Effector memory CD4-positive, alpha-beta T cell (primary cell): ENCODE measurements at places on chromosomes 4 and X.

DNA sequence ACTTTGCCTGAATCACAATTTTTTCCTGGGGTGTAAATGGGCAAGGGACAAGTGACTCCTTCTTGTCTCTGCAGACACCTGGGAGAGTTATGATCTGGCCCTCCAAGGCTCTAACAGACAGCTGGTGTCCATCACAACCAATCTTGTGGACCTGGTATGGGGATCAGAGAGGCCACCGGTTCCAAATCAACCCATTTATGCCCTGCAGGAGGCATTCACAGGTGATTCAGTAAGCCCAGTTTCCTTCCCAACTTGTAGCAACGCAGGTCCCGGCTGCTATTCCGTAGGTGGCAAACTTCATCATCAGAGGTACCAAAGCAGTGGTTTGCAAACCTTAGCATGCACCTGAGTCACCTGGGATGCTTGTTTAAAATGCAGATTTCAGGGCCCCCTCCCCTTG is 8.8 kb downstream of the XPNPEP2 start:
- H3K36me3 ChIP-seq: no peaks in the 10 kb centered on the region
- no peak for DNase-seq
- no peak overlapping the region for H3K27ac ChIP-seq
- H3K4me3 ChIP-seq: no peak overlapping the region

DNA sequence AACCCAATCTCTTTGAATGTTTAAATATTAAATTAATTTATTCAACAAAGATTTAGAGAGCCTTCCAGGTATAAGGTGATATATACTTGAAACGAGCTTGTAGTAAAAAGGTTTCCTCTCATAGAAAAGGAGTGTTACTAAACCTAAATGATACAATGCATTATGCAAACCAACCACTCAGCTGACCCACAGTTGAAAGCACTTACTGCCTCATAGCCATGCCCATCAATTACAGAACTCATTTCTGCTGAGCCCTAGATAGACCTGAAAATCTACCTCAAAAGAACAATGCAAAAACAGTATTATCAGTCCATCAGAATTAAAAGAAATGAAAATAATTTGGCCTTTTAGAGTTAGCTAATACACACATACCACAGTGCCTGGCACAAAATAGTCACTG is 75.4 kb downstream of the KCNIP4 start:
- H3K27ac ChIP-seq: no peak overlapping the region
- no peaks in the 10 kb centered on the region for H3K36me3 ChIP-seq
- H3K4me1 ChIP-seq: no peaks in the 10 kb centered on the region
- no peaks in the 10 kb centered on the region for H3K27me3 ChIP-seq

DNA sequence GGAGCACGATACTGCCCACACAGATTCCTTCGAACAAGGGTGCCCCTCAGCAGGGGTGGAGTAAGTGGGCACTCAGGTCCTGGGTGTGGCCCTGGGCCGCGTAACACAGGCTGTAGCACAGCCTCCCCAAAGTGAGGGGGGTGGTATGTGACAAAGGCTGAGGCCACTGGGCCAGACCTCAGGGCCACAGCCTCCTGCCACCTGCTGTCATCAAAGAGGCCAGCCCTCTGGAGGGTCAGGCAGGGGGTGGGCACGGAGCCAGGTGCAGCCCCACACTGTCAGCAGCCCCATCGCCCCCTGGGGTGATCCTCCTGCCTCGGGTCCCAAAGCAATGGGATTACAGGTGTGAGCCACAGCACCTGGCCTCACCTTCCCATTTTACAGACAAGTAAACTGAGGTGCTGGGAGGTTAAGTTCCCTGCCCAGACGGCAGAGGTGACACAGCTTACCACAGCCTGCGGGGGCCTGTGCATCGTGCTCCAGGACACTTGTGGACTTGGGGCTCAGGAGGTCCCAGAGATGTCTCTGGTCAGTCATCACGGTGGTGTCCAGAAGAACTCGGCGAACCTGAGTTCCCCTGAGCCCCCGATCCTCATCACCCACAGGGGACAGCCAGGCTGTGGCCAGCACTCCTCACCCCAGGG is 27.5 kb upstream of the MXD4 start:
- H3K4me3 ChIP-seq: no peak overlapping the region
- H3K27me3 ChIP-seq: no peaks in the 10 kb centered on the region
- no peaks in the 10 kb centered on the region for H3K36me3 ChIP-seq
- peak overlapping the region; percentile 73 for H3K27ac ChIP-seq
- peaks cover 30% of the 10 kb centered on the region for H3K4me1 ChIP-seq

DNA sequence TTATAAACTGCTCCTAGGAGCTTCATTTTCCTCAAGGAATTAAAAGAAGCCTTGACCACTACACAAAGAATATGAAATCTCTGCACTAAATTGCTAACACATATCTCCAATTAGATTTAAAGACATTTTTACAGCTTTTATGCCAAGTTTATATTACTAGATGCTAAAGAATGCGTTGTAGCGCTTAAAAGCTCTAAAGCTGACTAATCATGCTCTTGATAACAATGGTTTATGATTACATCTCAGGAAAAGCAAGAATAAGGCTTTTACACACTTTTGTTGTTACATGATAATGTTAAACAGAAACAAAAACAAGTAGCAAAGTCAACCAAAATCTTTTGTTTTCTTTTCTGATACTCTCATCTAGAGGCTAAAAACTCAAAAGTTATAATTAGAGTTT is 44.7 kb downstream of the SLC10A7 start:
- H3K27me3 ChIP-seq: no peaks in the 10 kb centered on the region
- H3K36me3 ChIP-seq: no peaks in the 10 kb centered on the region
- H3K4me3 ChIP-seq: no peak overlapping the region
- DNase-seq: no peak
- H3K27ac ChIP-seq: no peak overlapping the region
- H3K4me1 ChIP-seq: no peaks in the 10 kb centered on the region

- H3K27me3 ChIP-seq: no peaks in the 10 kb centered on the region
- no peak for DNase-seq
- H3K36me3 ChIP-seq: no peaks in the 10 kb centered on the region
- H3K4me3 ChIP-seq: no peak overlapping the region
Observed at GRCh38 chrX:13536551-13536950, 32.9 kb upstream of the EGFL6 start.
